ENCODE measurements at places on chromosomes 12 and 14.

DNA sequence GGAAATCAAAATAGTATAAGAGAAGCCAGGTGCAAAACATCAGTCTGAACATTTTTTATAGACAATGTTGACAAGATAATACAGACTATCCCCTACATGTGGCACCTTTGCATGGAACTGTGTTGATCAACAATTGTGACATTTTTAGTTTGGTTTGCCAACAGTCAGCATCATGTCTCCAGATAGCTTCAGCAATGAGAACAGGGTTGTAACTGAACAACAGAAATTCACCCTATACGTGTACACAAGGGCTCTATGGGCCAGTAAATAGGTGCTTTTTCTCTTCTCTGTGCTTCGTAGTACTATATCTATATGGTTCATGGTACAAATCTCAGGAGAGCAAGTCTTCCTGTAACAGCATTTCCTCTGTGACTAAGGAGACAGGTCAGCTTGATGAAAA, 310.4 kb downstream of the ATXN7L3B start:
- no peak for DNase-seq

DNA sequence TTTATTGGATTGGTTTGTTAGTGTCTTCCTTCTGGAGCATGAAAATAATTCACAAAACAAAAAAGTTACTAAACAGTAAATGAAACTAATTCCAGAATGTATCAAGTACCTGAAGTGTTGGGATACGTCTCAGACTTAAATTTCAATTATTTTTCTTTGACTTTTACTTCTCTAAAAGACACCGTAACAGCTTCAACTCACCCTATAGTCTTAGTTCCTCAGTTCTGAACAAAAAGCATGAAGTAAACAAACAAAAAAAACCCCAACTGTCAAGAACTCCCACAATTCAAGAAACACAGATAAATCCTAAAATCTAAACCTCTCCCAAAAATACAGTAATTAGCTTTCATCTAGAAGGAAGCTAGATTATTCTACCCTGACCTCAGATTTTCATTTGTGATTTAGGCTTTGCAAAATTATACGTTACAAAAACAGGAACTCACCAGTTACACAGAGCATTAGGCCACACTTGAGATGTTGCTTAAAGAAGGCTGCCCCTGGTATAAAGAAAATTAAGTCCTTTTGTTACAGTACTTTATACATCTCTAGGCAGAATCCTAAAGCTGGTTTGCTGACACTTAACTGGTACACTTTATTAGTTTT, 10.2 kb downstream of the HEATR5A start:
- DNase-seq, result no peak

- no peak for DNase-seq
Observed at GRCh38 chr12:52528641-52529143, 8.5 kb upstream of the KRT5 start.

DNA sequence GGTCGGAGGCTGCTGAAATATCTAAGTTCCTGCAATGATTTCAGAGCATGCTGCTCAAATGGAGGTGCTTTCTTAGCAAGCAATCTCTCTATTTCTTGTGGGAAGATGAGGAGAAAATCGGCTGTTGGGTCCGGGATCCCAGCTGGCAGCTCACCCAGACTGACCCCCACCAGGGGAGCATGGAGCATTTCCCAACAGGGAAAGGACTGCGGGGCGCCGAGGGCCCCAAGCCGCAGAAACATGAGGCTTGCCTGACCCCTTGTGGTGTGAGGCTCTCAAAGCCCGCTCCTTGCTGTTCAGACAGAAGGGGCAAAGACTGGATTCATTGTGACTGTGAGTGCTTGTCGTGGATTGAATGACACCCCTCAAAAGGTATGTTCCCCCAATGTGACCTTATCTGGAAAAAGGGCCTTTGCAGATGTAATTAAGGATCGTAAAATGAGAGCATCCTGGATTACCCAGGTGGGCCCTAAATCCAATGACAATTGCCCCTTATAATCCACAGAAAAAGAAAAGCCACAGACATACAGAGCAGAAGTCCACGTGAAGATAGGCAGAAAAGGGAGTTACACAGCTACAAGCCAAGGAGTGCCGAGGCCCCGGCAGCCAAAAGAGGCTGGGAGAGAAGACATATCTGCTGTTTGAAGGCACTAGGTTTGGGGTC, 116.3 kb upstream of the VASH1 start:
- no peak for DNase-seq

- DNase-seq, result no peak
Observed at GRCh38 chr12:78778339-78778738, 86.2 kb upstream of the SYT1 start.

DNA sequence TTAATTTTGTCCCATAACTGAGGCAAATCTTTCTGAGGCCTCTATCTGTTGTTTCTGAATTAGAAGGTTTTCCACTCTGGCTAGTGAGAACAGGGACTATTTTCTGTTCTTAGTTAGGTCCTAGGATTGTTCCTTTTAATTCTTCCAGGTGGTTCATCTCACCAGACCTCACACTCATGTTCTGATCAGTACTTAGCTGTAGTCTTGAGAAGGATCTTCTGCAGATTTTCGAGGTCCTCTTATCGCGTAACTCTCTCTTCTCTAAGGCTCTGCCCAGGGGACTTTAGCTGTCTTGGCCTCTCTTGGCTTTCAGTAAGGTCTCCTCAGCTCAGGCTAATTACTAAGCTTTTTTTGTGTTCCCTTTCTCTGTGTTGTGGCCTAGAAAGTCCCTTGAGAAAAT, 201.1 kb downstream of the ETNK1 start:
- no peak for DNase-seq

DNA sequence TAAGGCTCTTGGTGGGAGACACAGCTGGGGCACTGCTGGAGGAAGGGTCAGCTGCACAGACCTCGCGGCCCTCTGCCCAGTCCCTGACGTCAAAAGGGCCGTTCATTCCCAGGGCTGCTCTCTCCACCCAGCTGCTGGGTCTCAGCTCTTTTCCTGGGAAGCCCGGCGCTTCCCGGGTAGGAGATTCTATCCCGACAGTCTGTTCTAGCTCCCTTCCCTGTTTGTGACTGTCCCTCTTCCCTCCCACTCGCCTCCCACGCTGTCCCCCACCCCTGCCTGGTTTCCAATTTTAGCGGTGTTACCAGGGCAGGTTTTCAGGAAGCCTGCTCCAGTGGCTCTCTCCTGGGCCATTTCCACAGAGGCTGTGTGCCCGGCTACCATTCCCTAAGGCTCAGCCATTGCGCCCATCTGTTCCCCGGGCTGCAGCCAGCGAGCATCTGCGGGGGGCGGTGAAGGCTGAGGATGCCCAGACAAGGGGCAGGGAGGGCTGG, 186.6 kb downstream of the CACNA1C start:
- no peak for DNase-seq

DNA sequence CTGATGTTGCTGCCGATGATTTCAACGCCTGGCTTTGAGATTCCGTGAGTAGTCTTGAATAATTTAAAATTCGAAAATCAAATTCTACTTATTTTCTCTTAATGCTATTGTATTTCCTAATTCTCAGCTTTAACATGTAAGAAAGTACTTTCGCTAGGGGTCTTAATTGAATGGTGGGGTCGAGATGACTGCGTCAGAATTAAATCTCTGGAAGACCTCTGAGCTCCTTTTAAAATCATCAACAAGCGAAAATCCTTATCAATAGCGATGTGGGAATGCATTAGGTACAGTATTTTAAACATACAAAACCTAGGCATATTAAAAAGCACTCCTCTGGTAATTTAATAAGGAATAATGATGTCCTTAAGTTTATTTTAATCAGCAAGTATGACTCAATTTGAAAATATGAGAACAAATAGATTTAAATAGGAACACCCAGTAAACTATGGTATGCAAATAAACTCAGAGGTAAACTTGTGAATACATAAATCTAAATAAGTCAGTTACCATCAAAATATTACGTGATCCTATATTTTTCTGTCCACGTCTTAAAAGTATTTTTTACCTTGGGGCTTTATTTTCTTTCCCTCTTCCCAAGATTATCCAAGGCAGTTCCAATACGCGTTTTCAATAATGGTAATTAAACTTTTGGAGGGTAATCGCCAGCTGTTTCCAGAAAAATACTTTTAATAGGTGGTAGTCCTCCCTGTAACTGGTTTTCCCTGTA, 1.4 kb downstream of the FOXA1 start:
- DNase-seq, result no peak

All from CD8-positive, alpha-beta memory T cell (primary cell).